ENCODE measurements at places on chromosomes 13 and 19. TPM values are rescaled to one million over a fixed set of nuclear protein-coding genes. Genes with fewer than 3 reads are reported as not detected.

LSM14A gene
- total RNA-seq = 151 TPM

KLC3 gene
- total RNA-seq = 0.14 TPM

KL gene
- total RNA-seq = 0.37 TPM

ARL11 gene
- 0.85 TPM for total RNA-seq

PRTN3 gene
- total RNA-seq = not detected

ZNF544 gene
- 38.5 TPM for total RNA-seq

SHC2 gene
- not detected for total RNA-seq

FCHO1 gene
- total RNA-seq = 51.8 TPM

CCDC61 gene
- total RNA-seq = 22.4 TPM

TEX29 gene
- 0.46 TPM for total RNA-seq
